Progenitor cell of endocrine pancreas (in vitro differentiated cells): ENCODE measurements at places on chromosomes 12 and 14.

- H3K4me1 ChIP-seq, result peaks cover 33% of the 10 kb centered on the region
- no peaks in the 10 kb centered on the region for H3K27me3 ChIP-seq
Observed at GRCh38 chr14:95537298-95538089, 2.6 kb downstream of the GLRX5 start.

- H3K36me3 ChIP-seq, result no peaks in the 10 kb centered on the region
- no peak overlapping the region for H3K4me3 ChIP-seq
- no peak overlapping the region for H3K27ac ChIP-seq
- peaks cover 12% of the 10 kb centered on the region for H3K4me1 ChIP-seq
Observed at GRCh38 chr12:13165617-13166041, 30.9 kb upstream of the EMP1 start.

- H3K27ac ChIP-seq, result no peak overlapping the region
- H3K36me3 ChIP-seq, result no peaks in the 10 kb centered on the region
- no peak for DNase-seq
- H3K27me3 ChIP-seq, result no peaks in the 10 kb centered on the region
- H3K4me3 ChIP-seq, result no peak overlapping the region
Observed at GRCh38 chr12:90940872-90941499, 14.0 kb downstream of the CCER1 start.

GRCh38 chr12:47885012-47885501, 19.7 kb downstream of the VDR start:
- no peaks in the 10 kb centered on the region for H3K36me3 ChIP-seq
- H3K4me3 ChIP-seq, result no peak overlapping the region
- DNase-seq, result no peak
- H3K27ac ChIP-seq, result no peak overlapping the region
- H3K4me1 ChIP-seq, result peaks cover 2% of the 10 kb centered on the region
- peaks cover 13% of the 10 kb centered on the region for H3K27me3 ChIP-seq

GRCh38 chr14:59055439-59056045, 132.9 kb upstream of the DAAM1 start:
- H3K27ac ChIP-seq, result no peak overlapping the region
- H3K27me3 ChIP-seq, result no peaks in the 10 kb centered on the region
- H3K4me3 ChIP-seq, result no peak overlapping the region
- H3K36me3 ChIP-seq, result peaks cover 2% of the 10 kb centered on the region
- DNase-seq, result no peak

- DNase-seq, result no peak
- no peak overlapping the region for H3K4me3 ChIP-seq
- peaks cover 22% of the 10 kb centered on the region for H3K4me1 ChIP-seq
Observed at GRCh38 chr12:122732170-122732569, 1.5 kb upstream of the HCAR1 start.

GRCh38 chr12:15152868-15153267, 68.3 kb downstream of the RERG start:
- no peak for DNase-seq
- H3K4me3 ChIP-seq, result no peak overlapping the region
- H3K4me1 ChIP-seq, result peaks cover 7% of the 10 kb centered on the region
- H3K36me3 ChIP-seq, result no peaks in the 10 kb centered on the region
- H3K27ac ChIP-seq, result no peak overlapping the region

- DNase-seq, result no peak
- H3K27me3 ChIP-seq, result peaks cover 20% of the 10 kb centered on the region
- no peak overlapping the region for H3K4me3 ChIP-seq
- peaks cover 2% of the 10 kb centered on the region for H3K36me3 ChIP-seq
Observed at GRCh38 chr12:107829271-107829670, 54.8 kb downstream of the ASCL4 start.
